DMS79 (cell line): ENCODE measurements at places on chromosomes 1 and 21.

GRCh38 chr1:100217834-100218233 lies 31.8 kb downstream of the DBT start:
- no peak for DNase-seq

- no peak for DNase-seq
Measured at GRCh38 chr1:8563944-8564537, 246.1 kb downstream of the SLC45A1 start.

- no peak for DNase-seq
Measured at GRCh38 chr1:198788561-198789064, 149.8 kb downstream of the PTPRC start.

DNA sequence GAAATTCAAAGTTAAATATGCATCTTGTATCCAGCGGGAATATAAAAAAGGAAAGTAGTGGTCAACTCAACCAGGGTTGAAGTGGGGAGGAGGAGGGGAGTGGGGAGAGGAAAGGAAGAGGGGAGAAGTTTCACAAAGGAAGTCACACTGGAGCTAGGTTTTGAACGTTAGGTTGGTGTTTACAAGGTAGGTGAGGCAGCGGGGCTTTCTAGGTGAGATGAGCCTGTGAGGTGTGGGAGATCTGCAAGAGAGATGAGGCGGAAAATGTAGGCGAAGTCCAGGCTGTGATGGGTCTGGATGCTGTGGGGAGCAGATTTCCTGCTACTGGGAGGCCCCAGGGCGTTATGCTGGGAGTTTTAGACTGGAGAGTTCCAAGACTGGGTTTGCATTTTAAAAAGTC lies 36.1 kb upstream of the IL20 start:
- DNase-seq = no peak

GRCh38 chr1:12161662-12162458 lies 4.9 kb upstream of the TNFRSF1B start:
- DNase-seq = peak; percentile 39

DNA sequence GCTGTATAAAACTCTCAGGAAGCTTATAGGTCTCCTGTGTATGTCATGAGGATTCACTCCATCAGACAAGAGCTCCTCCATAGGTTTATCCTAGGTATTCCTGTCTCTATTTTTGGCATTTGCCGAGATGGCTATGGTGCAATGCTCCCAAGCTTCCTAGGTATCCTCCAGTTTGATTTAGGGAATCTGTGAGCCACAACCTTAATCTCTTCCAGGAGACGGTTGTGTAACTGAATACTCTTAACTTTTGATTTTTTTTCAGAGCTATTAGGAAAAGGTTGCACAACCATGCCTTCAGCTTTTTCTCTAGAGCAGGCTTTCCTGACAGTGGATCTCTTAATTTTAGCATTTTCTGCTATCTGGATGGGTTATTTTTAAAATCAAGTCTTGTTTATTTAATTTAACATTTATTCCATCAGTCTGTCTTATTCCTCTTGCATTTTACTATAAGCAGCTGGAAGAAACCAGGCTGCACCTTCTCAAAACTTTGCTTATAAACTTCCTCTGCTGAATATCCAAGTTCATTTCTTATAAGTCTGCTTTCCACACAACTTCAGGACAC lies 69.4 kb upstream of the BACE2 start:
- DNase-seq = no peak

- DNase-seq = no peak
Measured at GRCh38 chr21:31351438-31351837, 7.4 kb upstream of the TIAM1 start.

- DNase-seq = no peak
Measured at GRCh38 chr1:228405979-228406228, 731 bp downstream of the TRIM11 start.

DNA sequence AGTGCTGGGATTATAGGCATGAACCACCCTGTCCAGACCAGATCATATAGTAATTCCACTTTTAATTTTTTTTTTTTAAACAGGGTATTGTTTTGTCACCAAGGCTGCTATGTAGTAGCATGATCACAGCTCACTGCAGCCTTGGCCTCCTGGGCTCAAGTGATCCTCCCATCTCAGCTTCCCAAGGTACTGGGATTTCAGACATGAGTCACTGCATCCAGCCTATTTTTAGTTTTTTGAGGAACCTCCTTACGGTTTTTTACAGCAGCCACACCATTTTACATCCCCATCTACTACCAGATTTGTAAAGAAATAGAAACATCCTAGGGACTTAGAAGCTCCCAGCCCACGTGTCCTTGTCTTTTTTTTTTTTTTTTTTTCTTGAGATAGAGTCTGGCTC lies 24.0 kb downstream of the L1TD1 start:
- no peak for DNase-seq

GRCh38 chr21:14080764-14081096 lies 130.0 kb downstream of the LIPI start:
- no peak for DNase-seq

GRCh38 chr1:232542633-232543593 lies 87.0 kb downstream of the SIPA1L2 start:
- DNase-seq = no peak

- DNase-seq = no peak
Measured at GRCh38 chr1:170369000-170369399, 163.0 kb upstream of the GORAB start.

DNA sequence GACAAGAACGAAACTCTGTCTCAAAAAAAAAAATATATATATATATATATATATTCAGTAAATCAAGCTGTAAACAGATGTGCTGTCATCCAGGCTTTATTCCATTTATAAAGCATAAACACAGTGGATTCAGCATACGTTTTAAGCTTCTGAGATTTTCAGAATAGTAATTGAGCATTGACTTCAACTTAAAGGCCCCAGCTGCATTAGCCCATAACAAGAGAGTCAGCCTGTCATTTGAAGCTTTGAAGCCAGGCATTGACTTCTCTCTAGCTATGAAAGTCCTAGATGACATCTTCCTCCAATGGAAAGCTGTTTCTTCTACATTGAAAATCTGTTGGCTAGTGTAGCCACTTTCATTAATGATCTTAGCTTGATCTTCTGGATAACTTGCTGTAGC lies 6.6 kb downstream of the KPNA6 start:
- DNase-seq = no peak

DNA sequence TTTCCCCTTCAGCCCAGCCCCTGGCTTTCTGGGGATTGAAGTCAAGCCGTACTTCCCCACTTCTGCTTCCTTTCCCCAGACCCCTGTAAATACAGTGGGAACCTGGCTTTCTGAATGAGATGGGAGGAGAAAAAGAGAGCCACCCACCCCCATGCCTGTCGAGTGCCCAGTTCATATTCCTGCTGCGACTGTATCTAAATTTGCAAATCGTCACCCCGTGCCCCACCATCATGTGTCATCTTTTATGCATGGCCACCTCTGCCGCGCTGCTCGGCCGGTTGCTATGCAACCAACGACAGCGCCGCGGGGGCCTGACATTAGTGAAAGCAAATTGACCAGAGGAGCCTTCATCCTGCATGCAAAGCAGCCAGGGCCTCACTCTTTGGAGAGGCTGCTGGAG lies 143.0 kb downstream of the ELAVL4 start:
- peak; percentile 14 for DNase-seq

DNA sequence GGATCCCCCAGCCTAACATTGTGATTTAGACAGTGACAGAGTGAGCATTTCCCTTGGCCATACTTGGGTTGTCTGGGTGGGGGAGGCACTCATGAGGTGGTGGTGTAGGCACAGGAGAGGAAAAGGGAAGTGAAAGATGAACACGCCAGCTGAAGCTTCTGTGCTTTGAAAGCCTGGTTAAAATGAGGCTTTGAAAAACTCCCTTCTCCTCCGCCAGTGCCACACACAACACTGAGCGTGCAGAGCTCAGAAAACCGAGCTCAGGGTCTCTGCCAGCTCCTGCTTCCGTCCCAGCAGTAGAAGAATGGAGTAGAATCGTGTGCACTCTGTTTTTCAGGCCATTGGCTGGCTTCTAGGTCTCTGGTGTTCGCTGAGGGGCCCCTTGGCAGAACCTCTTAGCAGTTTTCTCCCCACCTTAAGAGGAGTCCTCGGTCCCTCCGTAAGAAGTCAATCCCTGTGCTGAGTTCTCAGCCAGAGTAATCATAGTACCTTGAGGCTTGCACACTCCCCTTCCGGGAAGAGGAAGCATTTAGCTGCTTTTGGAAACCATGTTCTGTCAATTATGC lies 12.9 kb downstream of the PLEKHM2 start:
- no peak for DNase-seq

DNA sequence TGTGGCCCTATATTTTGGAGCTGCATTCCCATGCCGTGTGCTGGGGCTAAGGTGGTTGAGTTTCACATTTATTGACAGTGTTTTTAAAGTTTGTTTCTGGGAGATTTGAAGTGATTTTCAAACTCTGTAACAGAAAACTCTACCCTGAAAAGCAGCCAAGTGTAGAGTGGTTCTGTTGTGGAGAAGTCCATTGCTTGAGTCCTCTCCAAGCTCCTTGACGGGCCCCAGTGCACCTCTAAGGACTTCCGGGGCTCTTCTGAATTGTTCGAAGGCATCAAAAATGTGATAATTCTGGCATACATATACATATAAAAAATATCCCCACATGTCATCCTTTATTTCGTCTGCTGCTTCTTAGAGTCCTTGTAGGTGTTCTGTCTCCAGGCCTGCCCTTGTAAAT lies 5.0 kb downstream of the MYOCOS start:
- peak; percentile 49 for DNase-seq

GRCh38 chr21:32207406-32207716 lies 71.5 kb downstream of the MIS18A start:
- peak; percentile 5 for DNase-seq

- DNase-seq = no peak
Measured at GRCh38 chr1:177476676-177477075, 305.9 kb downstream of the BRINP2 start.

DNA sequence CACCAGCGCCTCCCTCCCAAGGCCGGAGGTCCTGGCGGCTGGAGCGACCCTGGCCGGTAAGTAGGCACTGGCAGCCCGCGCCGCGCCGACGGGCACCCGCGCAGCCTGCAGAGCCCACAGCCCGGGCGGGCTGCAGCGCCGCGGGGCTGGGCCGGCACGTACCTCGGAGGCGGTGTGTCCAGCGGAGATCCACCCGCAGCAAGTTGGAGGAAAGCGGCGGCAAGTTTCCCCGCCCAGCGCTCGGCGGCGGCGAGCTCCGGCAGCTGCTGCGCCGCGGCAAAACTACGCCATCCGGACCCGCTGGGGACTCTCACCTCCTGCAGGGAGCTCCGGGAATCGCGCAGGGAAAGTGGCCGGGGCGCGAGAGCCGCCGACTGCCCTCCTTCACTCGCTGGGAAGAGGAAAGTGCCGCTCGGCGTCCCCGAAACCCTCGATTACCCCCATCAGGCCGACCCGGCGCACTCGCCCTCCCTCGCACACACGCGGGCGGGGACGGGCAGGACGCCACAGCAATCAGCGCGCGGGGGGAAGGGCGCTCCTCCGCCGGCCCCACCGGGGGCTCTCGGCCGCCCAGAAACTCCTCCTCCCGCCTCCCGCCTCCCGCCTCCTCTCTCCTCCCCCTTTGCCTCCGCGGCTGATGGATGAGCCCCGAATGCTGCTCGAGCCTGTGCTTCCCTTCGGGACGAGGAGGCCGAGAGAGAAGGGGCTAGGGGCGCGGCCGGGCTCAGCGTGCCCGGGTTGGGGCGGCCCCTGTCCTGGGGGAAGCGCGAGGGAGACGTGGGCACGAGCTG lies at the start of gene TGFBR3:
Gene TGFBR3 (minus strand): TSS at position 436 of the 791 bp plus-strand sequence. CDS start 24,620 bp downstream, outside the sequence.
- peak; percentile 56 for DNase-seq

DNA sequence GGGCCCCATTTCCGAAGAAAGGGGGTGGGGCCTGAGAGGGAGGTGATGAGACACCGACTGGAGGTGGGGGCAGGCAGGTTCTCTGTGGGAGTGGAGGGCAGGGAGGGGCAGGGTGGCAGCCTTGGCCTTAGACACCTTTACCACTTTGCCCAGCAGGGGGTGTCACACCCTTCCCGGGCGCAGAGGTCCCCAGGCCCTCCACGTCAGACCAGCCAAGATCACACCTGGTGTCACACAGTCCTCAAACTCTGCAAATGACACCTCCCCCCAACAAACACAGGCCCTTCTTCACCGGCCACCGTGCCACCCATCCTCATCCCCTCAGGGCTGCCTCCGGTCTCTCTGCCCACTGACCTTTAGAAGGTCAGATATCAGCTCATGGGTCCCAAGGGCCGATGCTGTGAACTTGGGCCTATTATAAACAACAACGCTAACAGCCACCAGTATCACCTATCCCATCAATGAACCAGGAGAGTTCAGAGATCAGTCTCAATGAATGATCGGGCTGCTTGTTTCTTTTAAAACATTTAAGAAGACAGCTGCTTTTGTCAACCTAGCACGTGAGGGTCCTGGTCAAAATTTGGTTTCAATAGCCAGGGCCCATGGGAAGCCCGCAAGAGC lies 103.9 kb downstream of the CASZ1 start:
- no peak for DNase-seq

- DNase-seq = no peak
Measured at GRCh38 chr1:67824766-67825165, 8.5 kb downstream of the GNG12 start.

GRCh38 chr1:168739908-168740307 lies 10.9 kb upstream of the DPT start:
- DNase-seq = no peak

DNA sequence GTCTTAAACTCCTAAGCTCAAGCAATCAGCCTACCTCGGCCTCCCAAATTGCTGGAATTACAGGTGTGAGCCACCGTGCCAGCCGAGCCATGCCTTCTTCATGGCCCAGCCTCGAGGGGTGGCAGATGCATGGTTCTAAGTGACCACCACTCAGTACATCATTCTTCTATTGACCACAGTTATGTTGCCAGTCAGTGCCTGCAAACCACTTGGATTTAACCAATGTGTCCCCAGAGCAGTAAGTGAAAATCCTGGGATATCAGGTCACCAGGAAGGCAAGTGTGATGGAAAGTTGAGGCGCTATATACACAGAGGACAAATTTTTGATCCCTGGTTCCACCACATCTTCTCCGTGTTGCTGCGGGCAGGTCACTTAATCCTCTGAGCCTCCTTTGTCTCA lies 37.0 kb upstream of the RD3 start:
- no peak for DNase-seq

DNA sequence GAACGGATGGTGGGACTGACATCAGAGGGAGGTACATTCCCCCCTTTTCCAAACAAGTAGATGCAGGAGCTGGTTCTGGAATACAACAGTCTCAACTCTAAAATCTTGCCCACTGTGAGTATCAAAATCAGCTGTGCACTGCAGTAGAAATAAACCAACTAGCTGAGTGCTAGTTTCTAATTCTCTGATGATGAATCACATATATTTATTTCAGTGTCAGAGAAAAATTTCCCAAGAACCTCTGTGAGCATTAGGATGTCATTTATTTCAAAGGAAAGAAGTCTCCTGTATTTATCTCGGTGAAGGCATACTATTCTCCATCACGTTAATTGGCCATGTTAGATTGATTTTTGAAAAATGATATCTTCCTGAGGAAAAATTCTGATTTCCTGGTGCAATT lies 67.1 kb downstream of the LHX9 start:
- no peak for DNase-seq

DNA sequence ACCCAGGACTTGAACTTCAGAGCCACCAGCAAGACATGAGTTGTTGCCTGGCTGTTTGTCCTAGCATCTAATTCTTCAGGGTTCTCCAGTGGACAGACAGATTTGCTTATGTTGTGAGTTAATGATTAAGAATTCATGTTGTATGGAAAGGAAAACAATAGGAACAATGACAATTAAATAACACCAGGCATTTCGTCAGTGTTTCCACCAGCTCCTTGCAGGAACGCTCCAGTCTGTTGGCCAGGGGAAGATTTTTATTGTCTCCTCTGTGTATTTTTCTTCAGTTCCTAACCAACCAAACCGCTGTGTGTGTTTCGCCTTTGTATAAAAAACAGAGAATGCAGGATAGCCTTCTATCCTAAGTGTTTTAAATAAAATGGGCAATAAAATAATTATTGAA lies 64.4 kb upstream of the PTGFR start:
- DNase-seq = no peak
